Activated CD8-positive, alpha-beta memory T cell treated with anti-CD3 and anti-CD28 coated beads for 1 hour (primary cell): ENCODE measurements at places on chromosomes 7 and 10.

GRCh38 chr10:32328499-32328898 lies 18.5 kb downstream of the EPC1 start:
- no peak for DNase-seq

DNA sequence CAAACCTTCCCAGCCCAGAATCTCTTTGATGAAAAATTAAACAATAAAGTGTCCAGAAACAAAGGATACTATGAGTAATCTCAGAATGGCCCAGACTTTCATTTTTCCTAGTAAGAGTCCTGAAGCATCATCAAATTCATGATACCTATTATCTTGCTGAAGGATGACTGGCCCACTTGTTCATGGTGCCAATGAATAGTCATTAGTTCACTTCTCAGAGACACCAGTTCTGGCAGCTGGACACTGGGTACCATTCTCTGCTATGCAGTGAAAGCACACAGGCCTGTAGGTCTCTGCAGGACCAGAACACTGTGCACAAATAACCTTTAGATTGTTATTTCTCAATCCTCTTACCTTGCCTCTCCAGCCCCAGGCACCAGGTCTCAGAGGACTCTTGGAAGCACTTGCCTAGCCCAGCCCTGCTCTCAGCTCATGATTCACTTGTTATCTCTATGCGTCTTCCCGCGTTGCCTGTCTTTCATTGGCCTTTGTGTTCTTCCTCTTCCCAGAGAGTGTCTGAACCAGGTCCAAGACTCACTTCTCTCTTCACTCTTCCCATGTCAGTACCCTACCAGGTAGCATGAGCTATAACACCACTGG lies 98.1 kb upstream of the AGBL3 start:
- no peak for DNase-seq

GRCh38 chr7:107638594-107638993 lies 22.0 kb upstream of the SLC26A4 start:
- no peak for DNase-seq

GRCh38 chr10:75807456-75807855 lies 376.0 kb downstream of the LRMDA start:
- no peak for DNase-seq

DNA sequence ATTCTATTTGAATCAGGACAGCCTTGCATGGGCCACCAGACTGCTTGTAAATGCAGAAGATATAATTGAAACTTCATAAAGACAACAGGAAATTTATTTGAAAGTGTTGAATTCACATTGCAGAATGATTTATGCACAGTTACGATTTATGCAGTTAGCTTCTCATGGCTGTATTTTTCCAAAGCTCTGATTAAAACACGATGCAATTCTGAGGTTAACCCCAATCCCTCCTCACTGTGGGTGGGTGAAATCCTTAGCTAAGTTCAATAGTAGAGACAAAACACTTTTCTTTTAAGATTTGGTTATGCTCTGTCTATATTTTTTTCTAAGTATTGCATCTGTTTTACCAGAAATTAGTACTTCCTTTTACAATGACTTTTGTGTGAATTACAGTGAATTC lies 728.8 kb upstream of the IGFBP3 start:
- no peak for DNase-seq
